GM18507 (cell line): ENCODE measurements at places on chromosomes 12 and 14.
A peak's percentile ranks its signal among the peaks of the same experiment; 100 is the strongest.

- no peak for DNase-seq
Measured at GRCh38 chr14:52950410-52950897, 396 bp downstream of the FERMT2 start.

GRCh38 chr12:94762259-94762942, 112.0 kb upstream of the TMCC3 start:
- DNase-seq = peak; percentile 23

- no peak for DNase-seq
Measured at GRCh38 chr12:128930606-128931005, 77.3 kb downstream of the GLT1D1 start.

DNA sequence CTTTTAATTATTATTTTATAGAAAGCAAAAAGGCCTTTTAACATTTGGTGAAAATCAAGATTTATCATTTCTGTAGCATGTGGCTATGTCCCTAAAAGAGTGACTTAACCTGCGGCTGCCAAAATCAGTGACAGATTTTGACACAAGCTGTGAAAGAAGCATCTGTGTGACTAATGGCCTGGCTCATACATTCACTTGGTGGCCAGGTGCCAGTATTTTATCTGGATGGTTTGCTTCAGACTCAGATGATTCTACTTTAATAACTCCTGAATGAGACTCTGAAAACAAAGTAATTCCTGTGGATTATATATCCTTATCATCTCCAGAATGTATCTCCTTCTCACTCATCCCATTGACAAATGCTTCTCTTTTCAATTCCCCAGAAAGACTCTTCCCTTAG, 103.0 kb downstream of the FSCB start:
- DNase-seq = no peak

GRCh38 chr12:6635856-6636531, at the start of gene LPAR5:
TSS of gene LPAR5 (minus strand) at chr12:6635959. CDS start at chr12:6621248, 14,711 bp downstream.
- no peak for DNase-seq

GRCh38 chr12:10891937-10892336, 7.9 kb upstream of the PRH1 start:
- no peak for DNase-seq

DNA sequence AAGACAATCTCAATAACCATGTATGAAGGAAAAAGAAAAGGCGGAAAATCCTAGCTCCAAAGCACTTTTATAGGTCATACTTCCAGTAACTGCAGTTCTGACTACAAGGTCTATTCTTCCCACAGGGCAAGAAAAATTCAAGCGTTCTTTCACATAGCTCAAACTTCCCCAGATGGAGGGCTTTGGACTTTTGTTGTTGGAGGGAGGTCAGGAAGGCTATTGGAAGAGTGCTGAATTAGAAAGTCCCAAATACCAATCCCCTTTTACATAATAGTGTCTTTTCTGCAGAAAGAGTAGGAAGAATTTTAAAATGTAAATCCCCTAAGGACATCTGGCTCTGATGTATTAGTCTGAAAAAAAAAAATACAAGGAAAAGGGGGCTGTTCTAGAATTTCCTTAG, 309.4 kb downstream of the MDGA2 start:
- DNase-seq = no peak

DNA sequence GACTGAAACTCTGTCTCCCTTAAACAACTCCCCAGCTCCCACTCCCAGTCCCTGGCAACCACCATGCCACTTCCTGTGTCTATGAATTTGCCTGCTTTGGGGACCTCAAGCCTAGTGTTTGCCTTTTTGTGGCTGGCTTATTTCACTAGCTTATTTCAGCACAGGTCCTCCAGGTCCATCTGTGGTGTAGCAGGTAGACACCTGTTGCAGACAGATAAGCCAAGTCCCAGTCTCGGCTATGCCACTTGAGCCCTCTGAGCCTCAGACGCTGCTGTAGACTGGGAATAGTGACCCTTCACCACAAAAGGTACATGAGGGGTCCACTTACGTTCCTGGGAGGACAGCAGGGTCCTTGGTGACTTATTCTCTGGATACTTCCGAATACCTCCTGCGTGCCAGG, 24.4 kb upstream of the KLC1 start:
- no peak for DNase-seq

DNA sequence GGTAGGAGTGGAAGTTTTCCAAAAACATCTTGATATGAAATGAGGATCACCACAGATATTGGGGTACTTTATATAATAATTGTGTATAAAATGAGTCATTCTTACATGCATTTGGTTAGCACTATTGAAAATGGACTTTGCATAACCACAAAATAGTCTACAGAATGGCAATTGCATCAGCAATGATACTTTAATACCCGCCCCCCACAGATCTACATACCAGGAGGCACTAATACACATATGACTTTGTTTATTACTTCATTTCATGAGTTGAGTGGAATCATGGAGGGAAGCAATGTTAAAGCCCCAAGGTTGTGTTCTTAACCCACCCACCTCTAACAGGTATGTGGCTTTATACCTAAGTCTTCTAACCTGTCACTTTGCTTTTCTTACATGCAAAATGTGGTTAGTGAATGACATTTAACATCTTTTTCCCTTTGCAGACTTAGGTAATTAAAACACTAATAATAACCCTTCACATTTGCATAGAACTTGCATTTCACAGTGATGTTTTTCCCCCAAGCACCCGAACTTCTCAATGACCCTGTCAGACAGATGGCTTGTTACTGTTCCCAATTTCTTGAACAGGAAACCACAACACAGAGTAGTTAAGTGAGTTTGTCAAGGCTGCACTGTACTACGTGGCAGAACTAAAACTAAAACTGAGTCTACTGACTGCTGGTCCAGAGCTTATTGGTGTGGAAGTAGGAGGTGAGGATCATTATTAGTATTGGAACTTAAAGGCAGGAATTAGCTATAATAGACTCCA, 101.9 kb downstream of the NPAS3 start:
- DNase-seq = no peak

- DNase-seq = no peak
Measured at GRCh38 chr14:72783741-72784140, 110.2 kb downstream of the DPF3 start.

DNA sequence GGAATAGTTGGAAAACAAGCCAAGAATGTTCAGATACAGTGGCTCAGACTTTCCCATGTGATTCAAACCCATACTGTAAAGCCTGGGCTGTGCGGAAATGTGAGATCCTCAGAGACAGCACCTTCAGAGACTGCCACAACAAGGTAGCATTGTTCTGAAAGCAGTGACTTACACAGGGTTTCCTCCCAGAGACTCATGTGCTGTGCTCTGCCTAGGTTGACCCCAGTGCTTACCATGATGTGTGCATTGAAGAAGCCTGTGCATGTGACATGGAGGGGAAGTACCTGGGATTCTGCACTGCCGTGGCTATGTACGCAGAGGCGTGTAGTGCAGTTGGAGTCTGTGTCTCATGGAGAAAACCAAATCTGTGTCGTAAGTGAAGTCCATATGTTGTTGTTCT, 219.4 kb downstream of the LRRK2 start:
- no peak for DNase-seq

DNA sequence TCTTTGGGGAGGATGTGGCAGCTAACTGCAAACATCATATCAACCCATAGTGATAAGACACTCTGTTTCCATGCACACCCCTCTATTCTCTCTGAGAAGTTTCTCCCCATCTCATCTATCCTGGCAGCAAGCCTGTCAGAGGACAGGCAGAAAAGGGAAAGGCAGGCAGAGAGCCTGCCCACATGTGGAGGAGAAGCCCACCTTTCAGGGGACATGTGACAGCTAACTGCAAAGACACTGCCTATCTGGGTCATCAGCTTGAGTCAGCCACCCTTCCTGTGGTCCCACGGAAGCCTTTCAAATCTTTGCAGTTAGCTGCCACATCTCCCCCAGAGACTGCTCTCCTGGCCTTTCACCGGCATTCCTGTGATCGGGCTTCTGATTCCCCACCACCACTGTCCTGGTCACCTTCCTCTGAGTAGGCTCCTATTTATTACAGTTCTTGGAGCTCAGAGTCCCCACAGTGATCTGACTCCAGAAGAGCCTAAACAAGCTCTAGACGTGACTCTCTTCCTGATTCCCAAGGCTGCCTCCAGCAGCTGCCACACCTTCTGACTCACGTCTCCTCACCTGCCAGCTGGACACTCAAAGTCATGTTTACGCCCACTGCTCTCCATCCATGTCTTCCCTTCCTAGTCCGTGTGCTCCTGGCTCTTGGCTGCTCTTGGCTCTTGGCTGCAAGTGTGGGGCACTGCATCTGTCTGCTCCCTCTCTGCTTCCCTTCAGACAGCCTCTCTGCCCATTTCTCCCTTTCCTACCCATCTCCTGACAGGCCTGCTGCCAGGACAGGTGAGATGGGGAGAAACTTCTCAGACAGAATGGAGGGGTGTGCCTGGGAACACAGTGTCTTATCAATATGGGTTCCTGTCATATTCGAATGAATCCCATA, 7.5 kb upstream of the KRT1 start:
- DNase-seq = no peak

DNA sequence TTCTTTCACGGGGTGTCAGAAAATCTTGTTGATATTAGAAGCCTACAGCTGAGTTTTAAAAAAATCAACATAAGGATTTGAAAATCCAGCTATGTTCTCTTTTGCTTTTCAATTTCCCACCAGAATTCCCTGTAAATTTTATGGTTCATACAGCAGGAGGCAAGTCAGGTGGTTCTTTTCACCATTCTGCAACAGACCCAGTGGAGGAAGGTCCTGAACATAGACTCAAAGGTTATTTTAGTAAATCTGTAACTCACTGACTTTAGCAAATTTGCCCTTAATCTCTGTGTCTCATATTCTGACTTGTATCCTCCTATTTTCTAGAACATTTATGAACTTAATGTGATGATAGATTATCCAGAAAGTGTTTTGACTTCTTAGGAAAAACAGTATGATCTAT, 235.4 kb upstream of the E2F7 start:
- no peak for DNase-seq

GRCh38 chr12:113466454-113467141, 5.1 kb downstream of the LHX5 start:
- no peak for DNase-seq

- DNase-seq = peak; percentile 11
Measured at GRCh38 chr12:42372154-42372791, 46.3 kb downstream of the PPHLN1 start.

DNA sequence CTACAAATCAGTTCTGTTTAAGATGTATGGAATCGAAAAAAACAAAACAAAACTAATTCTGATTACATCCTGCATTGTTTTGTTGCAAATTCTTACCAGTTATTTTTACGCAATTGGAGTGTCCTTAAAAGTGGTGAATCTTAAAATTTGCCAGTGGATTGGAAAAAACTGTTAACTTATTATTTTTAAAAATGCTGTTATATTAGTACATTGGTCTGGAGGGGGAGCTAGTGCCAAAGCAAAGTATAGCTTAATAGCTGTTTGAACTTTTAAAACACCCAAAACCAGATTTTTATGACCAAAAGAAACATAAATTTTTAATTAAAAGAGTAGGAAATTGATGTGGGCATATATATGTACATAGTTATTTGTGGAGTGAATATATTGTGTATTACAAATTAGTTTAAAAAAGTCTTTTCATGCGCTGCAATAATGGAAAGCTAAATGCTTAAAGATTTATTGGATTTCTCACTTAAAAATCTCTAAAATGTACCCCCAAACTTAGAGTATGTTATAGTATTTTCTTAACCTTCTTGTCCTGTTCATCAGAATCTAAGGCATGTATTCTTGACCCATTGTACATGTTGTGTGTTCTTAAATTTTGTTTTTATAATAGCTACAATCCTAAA, 2.5 kb downstream of the FUT8 start:
- no peak for DNase-seq

- no peak for DNase-seq
Measured at GRCh38 chr12:1692895-1693610, 2.2 kb downstream of the ADIPOR2 start.

GRCh38 chr12:2904260-2904659, 13.6 kb downstream of the TULP3 start:
- no peak for DNase-seq

DNA sequence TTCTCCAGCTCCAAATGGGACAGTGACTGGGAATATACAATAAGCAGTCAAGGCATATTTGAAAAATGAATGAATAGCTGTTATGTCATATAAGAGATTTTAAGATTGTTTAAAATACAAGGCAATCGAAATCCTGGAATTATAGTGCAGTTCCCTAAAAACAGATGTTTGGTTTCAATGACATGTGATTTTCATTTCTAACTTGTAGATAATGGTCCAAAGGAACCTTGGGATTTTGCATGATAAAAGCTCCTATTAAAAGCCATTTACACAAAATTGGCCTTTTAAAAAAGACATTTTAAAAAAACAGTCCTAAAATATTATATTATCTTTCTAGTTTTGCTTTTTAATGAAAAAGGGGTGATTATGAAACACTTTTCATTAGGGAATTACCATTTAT, 905.1 kb downstream of the GALC start:
- DNase-seq = no peak

GRCh38 chr12:83121897-83122622, 435.4 kb downstream of the TMTC2 start:
- DNase-seq = no peak

DNA sequence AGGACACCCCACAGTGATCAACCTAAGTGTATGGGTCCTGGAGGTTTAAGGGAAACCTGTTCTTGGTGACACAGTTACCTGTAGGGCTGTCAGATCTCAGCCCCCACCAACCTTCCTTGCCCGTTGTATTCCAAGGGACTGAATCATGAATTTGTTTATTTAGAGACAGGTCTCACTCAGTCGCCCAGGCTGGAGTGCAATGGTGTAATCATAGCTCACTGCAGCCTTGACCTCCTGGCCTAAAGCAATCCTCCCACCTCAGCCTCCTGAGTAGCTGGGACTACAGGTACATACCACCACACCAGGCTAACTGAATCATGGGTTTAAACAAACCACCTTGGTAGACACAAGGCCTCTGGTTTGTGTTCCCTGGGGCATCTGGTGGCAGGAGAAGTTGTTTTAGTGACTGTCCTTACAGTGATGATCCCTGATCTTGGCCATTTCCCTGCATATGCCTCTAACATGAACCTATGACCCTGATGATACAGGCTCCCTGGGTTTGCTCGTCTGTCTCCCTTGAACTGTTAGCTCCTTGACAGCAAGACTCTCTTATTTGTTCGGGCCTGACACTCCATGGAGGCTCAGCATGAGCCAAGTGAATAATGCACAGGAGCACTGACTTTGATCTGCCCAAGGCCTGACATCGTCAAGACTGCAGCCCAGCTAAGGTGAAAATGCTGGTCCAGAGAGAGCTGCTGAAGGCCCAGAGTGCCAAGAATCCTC, 47.9 kb downstream of the PITPNM2 start:
- no peak for DNase-seq

DNA sequence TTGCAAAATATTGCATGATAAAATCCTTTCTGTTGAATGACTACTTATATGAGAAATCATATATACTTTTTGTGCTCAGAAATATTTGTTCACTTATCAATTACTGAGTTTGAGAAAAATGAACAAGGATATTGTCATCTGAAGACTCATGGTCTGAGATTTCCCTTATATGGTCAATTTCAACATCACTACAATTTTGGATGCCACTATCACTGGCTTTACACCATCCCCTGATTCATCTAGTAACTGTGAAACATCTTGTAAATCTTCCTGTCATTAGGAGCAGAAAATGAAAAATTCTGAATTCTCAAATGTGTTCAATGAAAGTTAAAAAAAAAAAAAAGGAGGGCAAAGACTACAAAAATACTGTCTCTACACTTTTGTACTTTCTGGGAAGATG, 21.8 kb upstream of the GXYLT1 start:
- no peak for DNase-seq

GRCh38 chr14:37139710-37140109, 32.7 kb downstream of the SLC25A21 start:
- DNase-seq = no peak

GRCh38 chr14:94054936-94055335, 26.1 kb downstream of the DDX24 start:
- DNase-seq = no peak

GRCh38 chr14:64040044-64040443, 187.2 kb downstream of the SYNE2 start:
- no peak for DNase-seq
